ENCODE measurements at places on chromosomes 3 and 15.

- no peak for DNase-seq
Observed at GRCh38 chr15:67067930-67068551, 2.6 kb downstream of the SMAD3 start.

DNA sequence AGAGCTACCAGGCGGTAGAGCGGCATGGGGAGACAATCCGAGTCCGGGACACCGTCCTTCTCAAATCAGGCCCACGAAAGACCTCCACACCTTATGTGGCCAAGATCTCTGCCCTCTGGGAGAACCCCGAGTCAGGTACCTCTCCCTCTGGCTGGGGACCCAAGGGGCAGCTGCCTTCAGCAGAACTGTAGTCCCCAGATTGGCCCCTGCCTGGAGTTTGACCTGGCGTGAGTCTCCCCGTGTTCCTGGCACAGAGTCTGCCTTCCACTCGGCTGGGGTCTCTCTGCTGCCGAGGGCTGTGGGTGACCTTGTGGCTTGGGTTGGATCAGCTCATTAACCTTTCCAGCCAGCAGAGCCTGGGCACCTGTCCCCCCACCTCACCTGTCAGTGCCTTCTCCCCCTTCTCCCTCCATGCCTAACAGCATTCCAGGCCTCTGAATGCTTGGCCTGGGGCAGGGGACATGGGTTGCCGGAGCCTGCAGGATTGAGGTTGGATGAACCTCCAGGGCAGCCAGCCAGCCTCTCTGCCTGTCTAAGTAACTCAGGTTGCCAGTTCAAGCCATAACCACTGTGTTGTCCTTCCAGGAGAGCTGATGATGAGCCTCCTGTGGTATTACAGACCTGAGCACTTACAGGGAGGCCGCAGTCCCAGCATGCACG lies 6.8 kb upstream of the CHST14 start:
- no peak for DNase-seq

DNA sequence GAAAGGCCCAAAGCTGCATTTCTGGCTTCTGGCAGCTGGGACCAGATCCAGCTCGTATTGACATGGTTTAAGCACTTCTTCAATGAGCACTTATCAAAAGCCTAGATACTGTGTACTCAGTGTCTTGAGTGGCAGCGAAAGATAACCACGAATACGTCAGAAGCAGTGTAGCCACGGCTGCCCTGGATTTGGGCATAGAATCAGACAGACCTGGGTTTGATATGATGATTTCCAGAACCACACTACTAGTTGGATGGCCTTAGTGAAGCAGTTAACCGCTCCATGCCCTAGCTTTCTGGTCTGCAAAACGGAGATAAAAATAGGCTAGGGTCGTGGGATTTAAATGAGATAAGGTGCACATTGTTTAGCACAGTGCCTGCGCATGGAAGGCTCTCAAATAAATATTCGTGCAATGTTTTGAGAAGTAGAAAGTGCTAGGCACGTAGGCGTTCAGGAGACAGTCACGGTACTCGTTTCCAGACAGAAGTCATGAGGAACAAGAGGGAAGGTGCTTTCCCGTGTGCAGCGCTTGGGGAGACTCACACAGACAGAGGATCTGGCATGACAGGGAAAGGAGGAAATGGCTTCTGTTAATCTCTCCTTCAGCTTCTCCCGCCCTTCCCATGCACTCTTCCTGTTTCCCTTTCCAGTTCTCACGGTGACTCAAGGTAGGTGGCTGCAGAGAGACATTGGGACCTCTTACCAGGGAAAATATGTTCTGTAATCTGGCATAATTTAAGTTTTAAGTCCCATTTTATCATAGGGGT lies 70.3 kb downstream of the CCNL1 start:
- DNase-seq: no peak

GRCh38 chr15:31268911-31269784 lies 57.5 kb upstream of the KLF13 start:
- no peak for DNase-seq

DNA sequence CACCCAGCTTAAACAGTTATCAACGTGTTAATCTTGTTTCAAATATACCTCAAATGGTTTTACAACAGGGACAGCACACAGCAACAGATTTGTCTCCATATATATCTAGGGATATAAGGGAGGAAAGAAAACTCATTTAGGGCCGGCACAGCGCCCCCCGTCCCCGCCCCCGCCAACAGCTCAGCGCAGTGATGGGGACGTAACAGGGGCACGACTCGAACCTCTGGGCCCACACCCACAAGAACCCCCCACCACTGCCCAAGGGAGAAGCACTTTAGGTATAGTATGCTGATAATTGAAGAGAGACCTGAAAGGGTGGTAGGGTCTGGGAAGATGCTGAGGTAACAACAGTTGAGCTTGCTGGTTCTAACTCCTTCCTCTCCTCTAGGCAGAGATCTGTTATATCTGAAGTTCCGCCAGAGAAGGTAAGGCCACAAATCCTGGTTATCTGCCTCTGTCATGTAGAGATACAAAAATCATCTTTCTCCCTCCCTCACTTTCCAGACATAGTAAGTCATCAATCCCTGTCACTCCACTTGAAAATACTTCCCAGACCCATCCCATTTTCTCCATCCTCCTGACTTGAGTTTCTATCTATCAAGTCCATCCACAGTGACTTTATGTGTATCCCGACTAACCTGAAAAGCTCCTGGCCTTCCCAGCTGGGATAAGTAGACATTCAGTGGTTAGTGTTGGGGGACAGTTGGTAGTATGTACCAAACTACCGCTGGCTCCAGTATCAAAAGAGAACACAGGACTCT lies 126.9 kb downstream of the PDZRN3 start:
- DNase-seq: no peak

DNA sequence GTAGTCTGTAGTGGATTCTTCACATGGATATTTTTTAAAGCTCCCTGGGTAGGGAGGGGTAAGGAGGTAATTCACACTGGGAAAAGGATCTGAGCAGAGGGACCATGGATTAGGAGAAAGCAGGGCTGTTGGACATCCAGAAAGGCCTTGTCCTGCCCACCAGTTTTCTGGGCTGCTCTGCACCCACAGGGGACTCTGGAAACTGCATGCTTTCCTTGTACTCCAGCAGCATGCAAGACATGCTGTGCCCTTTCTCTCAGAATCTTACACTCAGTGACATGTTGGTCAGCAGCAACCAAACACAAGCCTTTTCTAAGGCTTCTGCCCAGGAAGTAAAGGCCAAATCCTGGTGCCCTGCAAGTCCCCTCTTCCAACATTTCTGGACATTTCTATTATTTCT lies 2.5 kb upstream of the FBN1 start:
- DNase-seq: no peak

GRCh38 chr3:178732824-178733223 lies 196.6 kb downstream of the KCNMB2 start:
- DNase-seq: no peak

DNA sequence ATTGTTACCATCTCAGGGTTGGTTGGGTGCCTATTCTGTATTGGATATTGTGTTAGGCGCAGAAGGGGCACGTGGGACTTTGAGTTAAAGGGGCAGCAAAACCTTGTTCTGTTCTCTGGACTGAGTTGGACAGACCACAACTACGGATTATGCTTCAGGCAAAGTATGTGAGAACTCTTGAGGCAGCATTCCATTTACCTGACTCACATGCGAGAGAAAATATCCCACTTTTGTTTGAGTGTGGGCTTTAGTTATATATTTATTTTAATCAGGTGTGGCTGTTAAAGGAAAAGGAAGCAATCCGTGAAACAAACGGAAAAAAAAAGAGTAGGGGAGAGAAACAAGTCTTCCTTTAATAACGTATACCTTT lies 627 bp upstream of the PLS1 start:
- DNase-seq: no peak

DNA sequence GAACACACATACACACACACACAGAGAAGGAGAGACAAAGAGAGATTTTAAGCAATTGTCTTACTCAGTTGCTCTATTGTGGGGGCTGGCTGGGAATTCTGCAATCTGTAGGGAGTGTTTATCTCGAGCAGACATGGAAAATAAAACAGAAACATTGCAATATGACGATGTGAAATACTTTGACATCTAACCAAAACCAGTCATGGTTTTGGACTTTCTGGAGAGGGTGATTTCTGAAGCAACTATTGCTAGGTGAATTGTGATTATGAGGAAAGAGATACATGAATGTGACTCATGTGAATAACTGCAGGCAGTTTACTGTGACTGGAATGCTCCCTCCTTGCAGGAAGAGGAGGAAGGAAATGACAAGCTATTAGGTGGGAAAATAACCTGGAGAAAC lies 12.3 kb upstream of the PHLDB2 start:
- no peak for DNase-seq

DNA sequence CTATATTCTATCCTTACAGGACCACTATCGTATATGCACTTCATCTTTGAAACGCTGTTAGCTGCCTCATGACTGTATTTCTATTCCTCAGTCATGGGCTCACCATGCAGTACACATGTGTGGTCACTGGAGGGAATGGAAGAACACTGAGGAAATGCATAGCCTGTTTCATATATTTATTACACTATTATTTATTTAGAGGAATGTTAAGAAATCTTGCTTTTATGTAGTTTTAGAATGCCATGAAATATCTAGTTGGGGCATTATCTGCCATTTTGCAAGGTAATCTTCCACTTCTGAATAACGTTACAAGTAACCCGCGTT lies 155.7 kb downstream of the IGF1R start:
- no peak for DNase-seq

Measured in left forelimb (tissue), 1 donor.